Stimulated activated CD4-positive, alpha-beta T cell treated with anti-CD3 and anti-CD28 coated beads, Interleukin-15, amount 100 ng/mL, for 1 hour (primary cell): ENCODE measurements at places on chromosomes 3 and 15.

- no peak for DNase-seq
Observed at GRCh38 chr3:128996200-128996599, 2.3 kb upstream of the CFAP92 start.

- DNase-seq = no peak
Observed at GRCh38 chr3:178152031-178152806, 384.0 kb upstream of the KCNMB2 start.

GRCh38 chr3:173538410-173538809 is 140.9 kb downstream of the NLGN1 start:
- no peak for DNase-seq

DNA sequence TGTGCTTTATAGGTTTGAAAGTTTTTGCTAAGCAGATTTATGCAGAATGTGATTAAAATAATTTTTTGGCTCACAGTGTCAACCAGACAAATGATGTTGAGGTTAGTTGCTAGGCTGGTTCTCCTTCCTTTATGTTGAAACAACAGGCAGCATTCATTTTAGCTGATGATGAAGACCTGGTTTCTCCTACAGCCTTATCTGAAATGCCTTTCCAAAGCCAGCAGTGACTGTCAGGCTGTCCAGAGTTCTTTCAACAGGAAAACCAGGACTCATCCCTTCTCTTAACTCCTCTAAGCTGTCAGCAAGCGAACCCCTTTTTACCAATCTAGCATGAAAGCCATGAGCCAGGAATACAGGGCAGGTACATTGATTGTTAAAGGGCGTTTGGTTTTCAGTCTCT is 84.1 kb downstream of the ZNF609 start:
- no peak for DNase-seq

DNA sequence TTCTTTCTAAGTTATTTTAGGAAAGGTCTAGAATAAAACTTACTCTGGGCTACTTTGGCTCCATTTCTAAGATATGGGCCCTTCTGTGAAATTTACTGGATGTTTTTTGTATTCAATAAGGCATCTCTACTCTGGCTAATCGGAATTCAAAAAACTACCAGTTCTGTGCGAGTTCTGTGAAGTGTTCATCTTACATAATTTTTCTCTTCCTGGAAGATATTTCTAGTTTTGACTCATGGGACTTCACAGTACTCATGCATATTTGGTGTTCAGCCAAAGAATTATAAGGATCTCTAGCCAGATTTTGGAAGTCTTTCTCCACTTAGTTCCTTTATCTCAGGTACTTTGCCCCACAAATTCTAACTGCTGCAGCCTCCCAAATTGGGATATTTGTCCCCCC is 46.4 kb upstream of the MBNL1 start:
- DNase-seq = no peak

GRCh38 chr3:187242435-187242834 is 45.1 kb downstream of the RTP1 start:
- DNase-seq = no peak

DNA sequence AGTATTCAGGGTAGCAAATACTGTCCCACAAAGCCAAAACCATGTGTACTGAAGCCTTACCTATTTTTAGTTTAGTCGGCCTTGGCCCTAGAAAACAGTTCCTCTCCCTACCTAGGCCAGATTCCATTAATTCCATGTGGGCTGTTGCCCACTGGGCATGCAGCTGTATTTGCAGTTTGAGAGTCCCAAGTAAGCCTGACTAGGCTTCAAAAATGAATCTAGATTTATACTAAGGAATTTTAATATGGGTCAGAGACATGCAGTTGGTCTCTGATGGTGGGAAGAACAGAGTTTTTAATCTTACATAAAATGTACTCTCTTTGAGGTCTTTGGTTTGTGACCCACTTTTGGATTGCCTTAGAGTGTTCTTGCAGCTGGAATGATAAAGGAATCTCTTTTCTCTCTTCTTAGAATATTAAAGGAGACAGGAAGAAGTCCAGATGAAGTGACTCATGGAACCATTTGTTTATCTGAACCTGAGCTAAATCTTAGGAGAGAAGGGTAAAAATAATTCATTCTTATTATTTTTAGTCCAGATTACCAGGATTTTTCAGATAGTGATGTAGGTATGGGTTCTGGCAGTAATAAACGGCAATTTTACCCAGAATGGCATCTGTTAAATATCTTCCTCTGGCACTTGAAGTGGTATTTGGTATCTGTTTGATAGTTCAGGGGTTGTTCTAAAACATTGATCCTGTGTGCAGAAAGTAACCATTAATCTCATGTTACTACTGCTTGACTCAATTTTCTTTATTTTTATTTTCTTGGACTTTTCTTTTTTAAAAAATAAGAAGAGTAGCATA is 33.8 kb downstream of the GLCE start:
- DNase-seq = no peak

- no peak for DNase-seq
Observed at GRCh38 chr3:45986303-45986982, 9.2 kb downstream of the FYCO1 start.

GRCh38 chr3:169008776-169009358 is 654.6 kb downstream of the MECOM start:
- DNase-seq = no peak

GRCh38 chr3:31103623-31104180 is 209.2 kb upstream of the GADL1 start:
- no peak for DNase-seq

- DNase-seq = no peak
Observed at GRCh38 chr3:156471431-156471830, 83.5 kb downstream of the SSR3 start.

- no peak for DNase-seq
Observed at GRCh38 chr15:69979783-69980182, 117.9 kb downstream of the TLE3 start.

DNA sequence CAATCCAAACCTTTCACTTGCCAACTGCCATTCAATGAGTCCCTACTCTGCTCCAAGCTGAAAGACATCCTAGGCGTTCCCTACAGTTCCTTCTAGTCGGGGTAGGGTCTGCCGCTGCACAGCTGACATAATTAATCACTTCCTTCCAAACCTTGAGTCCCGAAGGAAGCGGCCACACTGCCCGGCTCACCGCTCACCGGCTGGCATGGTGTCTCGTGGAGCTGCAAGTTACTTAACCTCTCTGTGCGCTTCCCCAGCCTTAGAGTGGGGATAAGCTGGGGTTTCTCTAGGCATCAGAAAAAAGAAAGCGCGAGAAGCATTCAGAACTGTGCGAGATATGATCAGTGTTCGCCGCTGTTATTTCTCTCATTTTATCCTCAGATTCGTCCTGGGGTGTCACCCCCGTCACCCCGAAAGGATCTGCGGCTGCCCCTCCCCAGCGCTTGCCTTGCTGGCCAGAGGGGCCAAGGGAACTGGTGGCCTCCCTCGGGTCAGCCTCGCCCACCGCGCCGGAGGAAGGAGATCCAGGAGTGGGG is 748 bp downstream of the MRPS25 start:
- DNase-seq = no peak

- DNase-seq = no peak
Observed at GRCh38 chr3:60202052-60202726, 1049.1 kb downstream of the FHIT start.

DNA sequence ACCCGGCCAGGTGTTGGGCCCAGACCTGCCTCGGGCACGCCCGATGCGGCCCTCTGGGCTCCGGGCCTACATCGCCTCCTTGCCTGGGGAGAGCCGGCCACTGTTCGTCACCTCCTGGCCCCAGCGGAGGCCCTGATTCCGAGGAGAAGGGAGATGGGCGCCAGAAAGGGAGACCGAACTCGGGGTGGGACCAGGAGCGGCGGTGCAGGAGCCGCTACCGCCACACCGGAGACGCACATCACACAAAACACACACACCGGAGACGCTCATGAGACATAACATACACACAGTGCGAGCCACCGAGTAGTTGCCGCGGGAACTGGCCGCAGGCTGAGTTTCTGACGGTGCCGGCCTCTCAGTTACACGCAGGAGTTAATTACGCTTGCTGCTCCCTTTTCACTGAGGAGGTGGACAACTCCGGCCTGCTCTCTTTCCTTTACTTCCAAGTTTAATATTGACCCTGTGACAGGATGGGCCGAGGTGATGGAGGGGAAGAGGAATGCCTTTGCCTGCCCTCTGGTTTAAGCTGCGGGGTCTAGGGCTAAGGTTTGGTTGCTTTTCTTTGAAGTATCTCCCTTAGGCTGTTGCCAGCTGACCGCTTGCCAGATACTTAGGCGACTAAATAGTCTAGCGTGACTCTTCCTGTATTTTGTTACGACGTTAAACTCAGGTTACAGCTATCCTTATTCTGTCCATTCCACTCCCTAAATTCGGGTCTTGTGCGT is 570 bp downstream of the PCNP start:
- peak; percentile 32 for DNase-seq

DNA sequence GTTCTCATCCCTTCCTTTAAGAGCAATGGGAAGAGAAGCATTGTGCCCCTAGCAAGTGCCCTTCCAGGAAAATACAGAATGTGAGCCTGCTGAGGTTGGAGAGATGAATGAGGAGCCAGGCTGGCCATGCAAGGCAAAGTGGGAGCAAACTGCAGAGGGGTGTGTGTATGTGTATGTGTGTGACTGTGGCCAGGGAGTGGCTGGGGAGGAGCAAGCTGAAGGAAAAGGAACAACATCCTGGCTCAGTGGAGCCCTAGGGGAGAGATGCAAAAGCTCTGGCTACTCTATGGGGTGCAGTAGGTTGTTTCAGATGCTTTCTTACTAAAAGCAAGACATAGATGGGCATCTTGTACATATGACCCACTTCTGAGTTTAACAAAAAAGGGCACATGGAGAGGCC is 20.6 kb downstream of the FOXP1 start:
- DNase-seq = no peak

GRCh38 chr3:148707601-148708380 is 10.1 kb downstream of the AGTR1 start:
- DNase-seq = no peak

GRCh38 chr3:57069503-57069902 is 9.0 kb downstream of the SPATA12 start:
- DNase-seq = no peak

DNA sequence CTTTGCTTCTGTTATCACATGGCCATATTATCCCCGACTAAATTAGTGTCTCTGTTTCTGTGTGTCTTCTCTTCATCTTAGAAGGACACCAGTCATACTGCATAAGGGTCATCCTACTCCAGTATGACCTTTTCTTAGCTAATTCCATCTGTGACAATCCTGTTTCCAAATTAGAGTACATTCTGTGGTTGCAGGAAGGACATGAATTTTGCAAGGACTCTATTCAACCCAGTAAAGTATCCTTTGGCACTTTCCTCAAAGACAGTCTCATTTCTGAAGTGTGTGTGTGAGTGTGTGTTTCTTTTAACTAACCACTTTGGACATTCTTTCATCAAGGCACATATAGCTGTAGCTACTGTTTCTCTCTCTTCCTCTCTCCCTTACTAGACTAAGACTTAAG is 15.2 kb upstream of the MME start:
- no peak for DNase-seq

DNA sequence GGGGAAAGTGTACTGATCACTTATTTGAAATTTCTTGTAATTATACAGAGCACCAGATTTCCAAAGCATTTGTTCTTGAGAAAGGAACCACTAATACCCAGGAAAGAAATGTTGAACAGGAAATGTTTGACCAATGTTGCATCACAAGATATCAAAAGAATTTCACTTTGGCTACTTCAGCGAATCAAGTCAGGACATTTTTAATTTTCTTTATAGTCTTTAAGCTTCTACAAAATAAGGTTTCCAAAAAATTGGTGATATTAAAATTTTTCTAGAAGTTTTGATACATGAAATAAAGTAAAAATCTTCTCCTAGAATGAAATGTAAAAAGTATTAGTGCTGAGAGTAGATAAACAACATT is 421.9 kb downstream of the MECOM start:
- no peak for DNase-seq

GRCh38 chr3:20060974-20061685 is 20.9 kb downstream of the KAT2B start:
- no peak for DNase-seq

GRCh38 chr3:13831386-13831996 is 48.4 kb downstream of the WNT7A start:
- DNase-seq = no peak

DNA sequence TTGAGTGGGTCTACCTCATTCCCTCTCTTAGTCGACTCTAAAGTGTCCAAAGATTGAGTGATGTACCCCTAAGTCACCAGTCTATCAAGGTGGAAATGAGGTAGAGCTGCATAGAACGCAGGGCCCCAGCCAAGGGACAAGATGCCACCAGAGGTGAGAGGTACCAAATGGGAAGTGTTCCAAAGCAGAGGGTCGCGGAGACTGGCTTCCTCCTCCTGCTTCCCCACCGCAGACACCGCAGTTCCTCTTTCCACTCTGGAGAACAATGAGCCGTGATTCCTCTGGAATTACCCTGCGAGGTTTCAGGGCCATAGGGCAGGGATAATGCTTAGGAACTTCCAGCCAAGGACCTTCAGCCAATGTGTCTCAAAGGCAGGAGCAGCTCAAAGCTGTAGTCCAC is 55.8 kb downstream of the DAPK2 start:
- no peak for DNase-seq

DNA sequence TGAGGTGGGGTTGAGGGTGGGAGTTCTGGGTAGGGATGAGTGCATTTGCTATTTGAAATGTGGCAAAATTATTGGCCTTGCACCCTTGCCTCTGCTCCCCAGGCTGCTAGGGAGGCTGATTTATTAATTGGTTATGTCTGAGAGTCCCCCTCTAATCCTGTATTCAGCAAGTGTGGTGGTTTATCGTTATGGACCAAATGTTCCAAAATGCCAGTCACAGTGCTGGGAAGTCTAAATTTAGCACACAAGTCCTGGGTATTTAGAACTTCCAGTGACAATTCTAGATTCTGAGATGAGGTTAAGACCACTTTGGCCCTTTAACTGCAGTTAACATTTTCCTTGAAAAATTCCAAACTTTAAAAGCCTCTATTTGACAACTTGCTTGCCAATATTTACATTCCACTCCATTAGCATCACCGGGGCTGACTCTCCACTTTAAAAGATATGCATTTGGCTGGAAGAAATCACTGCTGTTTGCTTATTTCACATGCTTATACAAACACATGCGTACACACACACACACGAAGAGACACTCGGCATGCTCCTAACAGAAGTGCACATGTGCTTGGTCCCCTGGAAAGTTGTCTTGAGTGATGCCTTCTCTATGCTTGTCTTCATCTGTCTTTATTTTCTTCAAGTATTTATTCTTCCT is 247.7 kb downstream of the IL20RB start:
- no peak for DNase-seq

- DNase-seq = no peak
Observed at GRCh38 chr3:110327870-110328269, 743.7 kb upstream of the NECTIN3 start.

GRCh38 chr3:10319251-10319650 is 1.7 kb downstream of the SEC13 start:
- DNase-seq = no peak
